ENCODE measurements at places on chromosomes 16 and 17.

- no peak for DNase-seq
Measured at GRCh38 chr17:30424471-30424870, 45.7 kb downstream of the CPD start.

DNA sequence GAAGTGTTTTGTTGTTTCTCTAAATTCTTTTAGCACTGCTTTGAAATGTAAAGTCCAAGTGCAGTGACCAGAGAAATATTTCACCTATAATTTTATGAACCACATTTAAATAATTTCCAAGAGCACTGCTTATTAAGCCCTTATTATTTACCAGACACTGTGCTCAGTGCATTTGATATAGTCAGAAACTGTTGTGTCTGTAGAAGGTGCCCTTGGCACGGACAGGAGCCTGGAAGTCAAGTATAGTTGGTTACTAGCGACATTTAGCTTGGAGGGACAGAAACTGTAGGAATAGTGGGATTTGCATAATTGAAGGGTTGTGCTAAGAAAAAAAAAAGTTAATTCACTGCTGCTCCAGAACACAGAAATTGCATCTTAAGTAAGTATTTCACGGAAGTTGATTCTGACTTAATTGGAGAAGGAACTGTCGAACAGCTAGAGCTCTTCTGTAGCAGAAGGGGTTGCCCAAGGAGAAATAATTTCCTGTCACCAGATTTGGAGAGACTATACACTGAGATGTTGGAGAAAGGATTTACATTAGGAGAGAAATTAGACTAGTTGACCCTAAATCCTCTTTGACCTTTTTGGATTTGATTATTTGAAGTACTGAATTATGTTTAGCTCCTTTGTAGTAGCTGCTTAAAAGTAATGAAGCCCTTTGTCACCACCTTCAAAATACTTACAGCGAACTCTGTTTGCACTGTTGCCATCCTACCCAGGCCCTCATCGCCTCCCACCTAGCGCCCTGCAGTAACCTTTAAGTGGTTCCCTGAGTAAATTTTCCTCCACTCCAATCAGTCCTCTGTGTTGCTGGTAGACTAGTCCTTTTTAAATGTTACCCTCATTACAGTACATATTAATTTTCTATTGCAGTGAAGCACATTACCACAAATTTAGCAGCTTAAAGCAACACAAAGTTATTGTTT, 25.6 kb downstream of the COX10 start:
- DNase-seq = no peak

GRCh38 chr16:52629296-52629695, 82.4 kb upstream of the TOX3 start:
- DNase-seq = no peak

- DNase-seq = no peak
Measured at GRCh38 chr16:58510097-58510775, 5.1 kb upstream of the SETD6 start.

GRCh38 chr17:81422776-81423697, 27.8 kb downstream of the BAHCC1 start:
- no peak for DNase-seq

DNA sequence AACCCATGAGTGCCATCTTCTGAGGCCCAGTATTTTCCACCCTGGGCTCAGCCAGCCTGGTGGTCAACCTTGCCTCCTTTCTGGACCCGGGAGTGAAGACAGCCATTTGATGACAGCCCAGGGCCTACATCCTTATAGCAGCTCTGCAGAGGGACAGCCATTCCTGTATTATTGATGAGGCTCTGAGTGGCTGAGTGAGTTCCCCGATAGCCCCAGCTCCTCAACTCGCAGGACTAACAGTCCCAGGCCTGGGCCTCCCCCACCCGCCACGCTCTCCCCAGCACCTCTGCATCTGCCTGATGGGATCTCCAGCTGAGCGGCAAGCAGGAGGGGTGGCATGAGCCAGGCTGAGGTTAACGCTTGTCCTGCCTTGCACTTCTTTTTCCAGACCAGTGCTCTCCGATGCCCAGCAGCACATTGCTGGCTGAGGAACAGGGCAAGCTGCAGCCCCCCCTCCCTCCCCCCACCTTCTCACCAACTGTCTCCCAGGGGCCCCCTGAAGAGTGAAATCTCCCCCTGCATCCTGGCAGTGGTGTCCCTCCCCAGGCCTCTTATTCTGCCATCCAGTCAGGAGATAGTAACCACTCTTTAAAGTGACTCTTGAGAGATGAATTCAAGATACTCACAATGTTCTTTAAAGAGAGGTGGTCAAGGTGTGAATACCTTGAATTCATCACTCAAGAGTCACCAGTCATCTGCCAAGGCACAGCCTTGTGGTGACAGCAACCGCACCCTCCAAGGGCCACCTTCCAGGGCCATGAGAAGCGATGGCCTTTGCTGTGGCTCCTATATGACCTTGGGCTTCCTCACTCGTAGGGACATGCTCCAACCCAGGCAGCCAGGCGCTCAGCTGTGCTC, 23.5 kb downstream of the CACNG5 start:
- no peak for DNase-seq

GRCh38 chr17:51056813-51057510, 63.7 kb downstream of the SPAG9 start:
- DNase-seq = peak; percentile 11

DNA sequence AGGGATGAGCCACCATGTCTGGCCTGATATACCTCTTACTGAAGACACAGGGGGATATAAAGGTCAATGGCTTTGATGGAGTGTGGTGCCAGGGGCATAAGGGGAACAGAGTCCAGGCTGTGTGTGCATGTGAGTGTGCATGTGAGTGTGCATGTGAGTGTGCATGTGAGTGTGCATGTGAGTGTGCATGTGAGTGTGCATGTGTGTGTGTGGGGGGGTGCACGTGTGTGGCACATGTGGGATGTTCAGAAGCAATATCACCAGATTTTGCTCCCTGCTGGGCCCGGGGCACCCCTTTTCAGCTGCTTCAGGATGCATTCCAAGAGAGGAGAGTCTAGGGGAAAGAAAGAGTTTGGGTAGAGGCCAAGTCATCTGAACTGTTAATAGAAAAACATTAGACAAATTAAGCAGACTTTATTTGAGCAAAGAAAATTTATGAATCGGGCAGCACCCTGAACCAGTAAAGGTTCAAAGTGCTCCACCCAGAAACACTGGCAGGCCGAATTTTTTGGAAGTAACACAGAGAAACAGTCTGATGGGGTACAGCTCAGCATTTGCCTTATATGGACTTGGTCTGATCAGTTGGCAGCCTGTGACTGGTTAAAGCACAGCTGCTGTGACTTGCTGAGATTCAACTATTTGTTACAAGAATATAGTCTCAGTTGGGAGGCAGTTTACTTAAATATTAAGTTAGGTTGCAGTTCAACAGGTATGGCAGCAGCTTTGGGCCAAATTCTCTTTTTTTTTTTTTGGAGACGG, 9.7 kb downstream of the CHST5 start:
- no peak for DNase-seq

DNA sequence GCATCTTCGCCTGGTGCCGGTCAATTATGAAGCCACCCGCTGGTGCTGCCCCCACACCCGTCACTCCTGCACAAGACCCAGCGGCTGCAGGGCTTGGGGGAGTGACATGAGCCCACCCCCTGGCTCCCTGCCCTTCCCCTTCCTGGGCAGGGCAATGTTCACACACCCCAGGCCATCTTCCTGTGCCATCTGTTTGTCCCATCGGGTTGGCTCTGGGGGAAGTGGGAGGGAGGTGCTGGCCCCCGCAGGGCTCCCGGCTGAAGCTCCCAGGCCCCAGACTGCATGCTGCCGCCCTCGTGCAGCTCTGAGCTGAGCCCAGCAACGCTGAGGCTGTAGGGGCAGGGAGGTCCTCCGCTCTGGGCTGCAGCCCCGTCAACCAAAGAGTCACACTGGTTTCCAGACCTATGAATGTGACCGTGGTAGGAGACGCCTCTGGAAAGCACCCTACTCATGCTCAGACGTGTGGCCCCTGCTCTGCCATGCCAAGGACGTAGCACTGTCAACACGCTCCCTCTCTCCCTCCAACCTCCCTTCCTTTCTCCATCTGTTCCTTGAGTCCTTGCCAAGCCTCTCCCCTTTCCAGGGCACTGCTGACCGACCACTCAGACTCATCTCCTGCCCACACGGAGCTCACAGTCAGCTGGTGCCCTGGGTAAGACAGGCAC, 140.4 kb downstream of the ENGASE start:
- DNase-seq = no peak

DNA sequence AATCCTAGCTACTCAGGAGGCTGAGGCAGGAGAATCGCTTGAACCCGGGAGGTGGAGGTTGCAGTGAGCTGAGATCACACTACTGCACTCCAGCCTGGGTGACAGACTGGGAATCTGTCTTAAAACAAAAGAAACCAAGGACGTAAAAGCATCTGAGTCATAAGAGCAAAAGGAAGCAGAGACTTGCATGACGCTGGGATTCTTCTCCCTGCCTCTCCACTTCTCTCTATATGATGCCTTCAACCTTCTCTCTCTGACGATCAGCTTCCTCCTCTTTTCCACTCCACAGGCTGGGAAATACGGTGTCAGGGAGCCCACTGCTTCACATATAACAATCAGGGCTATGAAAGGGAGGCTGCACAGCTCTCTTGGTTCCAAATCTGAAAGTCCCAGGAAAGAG, 43.2 kb upstream of the CCL1 start:
- no peak for DNase-seq

GRCh38 chr16:86455116-86455515, 55.2 kb upstream of the FOXF1 start:
- no peak for DNase-seq

Measured in effector CD4-positive, alpha-beta T cell (primary cell).